ENCODE measurements at places on chromosomes 4 and X.

DNA sequence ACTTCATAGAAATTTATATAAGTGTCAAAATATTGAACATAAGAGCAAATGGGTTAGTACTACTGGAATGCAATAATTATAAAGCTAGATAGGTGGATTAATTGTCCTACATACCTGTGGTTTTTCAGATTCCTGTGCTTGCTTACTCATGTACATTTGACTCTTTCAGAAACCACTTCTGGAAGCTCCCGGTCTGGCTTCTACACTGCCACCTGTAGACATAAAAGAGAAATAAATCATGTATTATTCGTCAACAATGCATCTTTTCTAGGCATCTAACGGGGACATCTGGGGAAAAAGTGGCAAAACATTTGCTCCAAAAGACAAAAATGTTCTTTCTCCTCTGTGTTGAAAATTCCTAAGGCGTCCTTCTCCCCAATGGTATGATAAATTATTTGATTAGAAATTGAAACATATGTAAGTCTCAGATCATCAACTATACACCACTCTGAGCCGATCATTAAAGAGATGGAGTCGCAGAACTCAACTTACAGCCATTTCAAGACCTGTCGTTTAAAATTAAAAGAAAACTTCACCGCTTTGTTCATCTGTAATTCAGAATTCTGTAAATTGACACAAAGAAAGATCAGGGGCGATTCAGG is 648.7 kb upstream of the DIPK2B start:
- DNase-seq: no peak

DNA sequence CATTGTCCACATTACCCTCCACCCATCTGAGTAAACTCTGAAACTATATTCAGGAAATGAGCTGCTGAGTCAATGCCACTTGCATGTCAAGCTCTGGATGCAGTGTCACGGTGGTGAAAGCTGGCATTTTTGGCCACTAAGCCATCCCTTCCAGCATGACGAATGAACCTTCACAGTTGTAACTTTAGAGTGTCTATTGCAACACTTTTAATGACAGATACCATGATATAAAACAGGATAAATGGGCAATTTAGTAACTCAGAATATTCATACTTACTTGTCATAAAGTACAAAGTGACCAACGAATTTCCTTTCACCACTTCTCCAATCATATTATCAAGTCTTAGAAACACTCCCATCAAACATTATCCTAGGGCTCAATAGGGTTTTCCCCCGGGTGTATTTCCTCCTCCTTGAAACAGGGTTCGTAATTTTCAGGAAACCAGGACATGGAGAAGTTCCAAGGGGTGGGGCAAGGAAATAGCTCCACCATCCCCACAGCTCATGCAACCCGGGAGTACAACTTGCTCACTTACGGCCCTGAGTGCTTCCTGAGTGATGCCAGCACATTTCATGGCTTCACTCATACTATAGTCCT is 73.1 kb downstream of the MTHFD2L start:
- no peak for DNase-seq

DNA sequence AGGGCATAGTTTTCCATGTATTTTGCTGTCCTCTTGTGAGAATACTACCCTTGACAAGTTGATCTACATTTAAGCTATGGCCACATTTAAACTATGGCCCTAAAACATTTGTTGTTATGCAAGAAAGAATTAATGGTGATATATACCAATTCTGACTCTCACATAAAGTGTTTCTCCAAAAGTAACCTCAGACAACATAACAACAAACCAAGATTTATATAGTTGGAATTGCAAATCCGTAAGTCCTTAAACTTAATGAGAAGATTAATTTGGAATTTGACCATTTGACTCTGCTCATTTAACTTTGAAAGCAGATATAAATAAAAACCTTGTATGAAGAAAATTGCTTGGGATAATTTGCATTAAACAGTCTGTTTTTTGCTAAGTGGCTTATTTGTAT is 38.9 kb downstream of the RUFY3 start:
- DNase-seq: no peak

DNA sequence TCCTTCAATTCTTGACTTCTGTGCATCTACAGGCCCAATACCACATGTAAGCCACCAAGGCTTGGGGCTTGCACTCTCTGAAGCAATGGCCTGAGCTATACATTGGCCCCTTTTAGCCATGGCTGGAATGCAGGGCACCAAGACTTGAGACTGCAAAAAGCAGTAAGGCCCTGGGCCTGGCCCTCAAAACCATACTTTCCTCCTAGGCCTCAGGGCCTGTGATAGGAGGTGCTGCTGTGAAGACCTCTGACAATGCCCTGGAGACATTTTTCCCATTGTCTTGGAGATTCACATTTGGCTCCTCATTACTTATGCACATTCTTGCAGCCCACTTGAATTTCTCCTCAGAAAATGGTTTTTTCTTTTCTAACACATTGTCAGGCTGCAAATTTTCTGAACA is 68.5 kb upstream of the FSTL5 start:
- DNase-seq: no peak

DNA sequence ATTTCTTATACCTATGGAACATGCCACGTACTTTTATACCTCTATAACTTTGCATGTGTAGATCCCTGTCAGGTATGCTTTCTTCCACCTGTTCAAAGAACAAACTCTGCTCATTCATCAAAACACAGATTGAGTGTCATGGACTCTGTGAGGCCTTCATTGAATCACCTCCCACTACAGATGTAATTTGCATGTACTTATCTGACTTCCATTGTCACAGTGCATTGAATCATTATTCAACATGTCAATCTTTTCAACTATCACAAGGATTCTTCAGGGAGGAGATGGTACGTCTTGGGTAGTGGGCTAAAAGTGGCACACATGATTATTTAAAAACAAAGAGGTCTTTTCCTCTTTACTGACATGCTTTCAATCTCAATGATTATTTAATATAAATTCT is 24.1 kb downstream of the SPOCK3 start:
- DNase-seq: no peak
